ENCODE measurements at places on chromosomes 7 and 10. TPM values are rescaled to one million over a fixed set of nuclear protein-coding genes. Genes with fewer than 3 reads are reported as not detected.

DNA sequence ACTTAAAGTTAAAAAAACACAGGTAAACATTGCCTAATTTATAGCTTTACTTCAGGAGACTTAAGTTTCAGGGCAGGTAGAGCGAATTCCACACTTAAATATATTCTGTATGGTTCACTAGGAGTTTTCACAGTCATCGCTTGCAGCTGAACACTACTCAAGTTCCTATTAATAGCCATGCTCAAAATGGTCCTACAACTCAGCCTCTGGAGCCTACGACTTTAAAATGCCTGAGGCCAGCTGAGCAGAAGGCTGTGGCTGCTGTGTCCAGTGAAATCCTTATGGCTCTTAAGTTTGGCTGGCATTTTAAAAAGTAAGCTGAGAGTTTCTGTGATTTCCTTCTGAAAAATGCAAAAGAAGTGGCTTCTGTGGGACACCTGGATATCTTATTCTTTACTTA is 105.4 kb upstream of the GLI3 start:
- no peak for DNase-seq

DNA sequence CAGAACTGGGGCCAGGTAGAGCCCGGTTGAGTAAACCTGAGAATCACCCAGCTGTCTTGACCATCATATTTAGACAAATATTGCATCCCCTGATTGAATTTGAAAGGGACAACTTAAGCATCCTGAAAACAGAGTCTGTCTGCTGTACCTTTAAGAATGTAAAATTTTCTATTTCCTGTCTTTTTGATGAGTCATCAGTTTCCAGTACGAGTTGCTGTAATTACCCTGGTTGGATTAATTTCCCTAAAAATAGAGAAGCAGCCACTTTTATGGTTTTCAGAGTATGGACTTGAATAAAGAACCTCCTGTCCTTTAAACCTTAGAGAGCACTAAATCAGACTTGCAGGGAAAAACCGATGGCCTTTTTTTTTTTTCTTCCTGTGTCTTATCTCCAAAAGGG is 164.6 kb upstream of the SH2B2 start:
- DNase-seq, result no peak

LRIT1 gene
- total RNA-seq, result 0.13 TPM

DNA sequence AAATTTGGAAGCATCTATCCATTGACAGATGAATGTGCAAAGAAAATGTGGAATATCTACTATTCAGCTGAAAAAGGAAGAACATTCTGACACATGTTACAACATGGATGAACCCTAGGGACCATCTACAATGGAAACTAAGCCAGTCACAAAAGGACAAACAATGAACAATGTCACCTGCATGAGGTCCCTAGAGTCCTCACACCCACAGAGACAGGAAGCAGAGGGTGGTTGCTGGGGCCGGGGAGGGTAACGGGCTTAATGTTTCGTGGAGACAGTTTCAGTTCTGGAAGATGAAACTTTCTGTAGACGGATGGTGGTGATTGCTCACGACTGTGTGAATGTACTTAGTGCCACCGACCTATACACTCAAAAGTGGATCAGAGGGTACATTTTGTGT is 282.9 kb downstream of the ADARB2 start:
- no peak for DNase-seq

ANK3 gene
- total RNA-seq, result 192 TPM
